ENCODE measurements at places on chromosomes 16 and 17.

DNA sequence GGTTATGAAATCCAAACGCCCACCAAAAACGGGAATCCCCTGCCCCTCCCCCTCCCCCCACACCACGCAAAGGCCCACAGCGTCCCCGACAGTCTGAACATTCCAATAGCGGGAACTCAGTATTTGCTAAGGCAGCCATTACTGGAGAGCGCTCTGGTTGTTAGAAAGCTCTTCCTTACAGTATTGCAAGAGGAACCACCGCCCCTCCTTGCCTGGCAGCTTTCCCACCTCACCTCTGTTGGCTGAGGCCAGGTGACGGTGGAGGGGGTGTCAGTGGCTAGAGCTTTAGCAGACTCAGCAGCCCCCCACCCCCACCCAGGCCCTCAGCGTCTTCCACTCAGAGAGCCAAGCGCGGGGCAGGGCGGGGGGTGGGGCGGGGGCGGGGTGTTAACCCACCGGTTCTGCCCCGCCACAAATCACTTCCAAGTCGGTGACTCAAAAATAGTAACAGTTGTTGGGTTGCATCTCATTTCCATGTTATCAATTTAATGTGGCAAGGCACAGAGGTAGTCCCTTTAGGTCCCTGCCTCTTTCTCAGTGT is 2.2 kb upstream of the PLEKHH3 start:
- peak; percentile 53 for DNase-seq

- DNase-seq: no peak
These were observed 57.2 kb downstream of the SDK2 start for GRCh38 chr17:73586921-73587602.

DNA sequence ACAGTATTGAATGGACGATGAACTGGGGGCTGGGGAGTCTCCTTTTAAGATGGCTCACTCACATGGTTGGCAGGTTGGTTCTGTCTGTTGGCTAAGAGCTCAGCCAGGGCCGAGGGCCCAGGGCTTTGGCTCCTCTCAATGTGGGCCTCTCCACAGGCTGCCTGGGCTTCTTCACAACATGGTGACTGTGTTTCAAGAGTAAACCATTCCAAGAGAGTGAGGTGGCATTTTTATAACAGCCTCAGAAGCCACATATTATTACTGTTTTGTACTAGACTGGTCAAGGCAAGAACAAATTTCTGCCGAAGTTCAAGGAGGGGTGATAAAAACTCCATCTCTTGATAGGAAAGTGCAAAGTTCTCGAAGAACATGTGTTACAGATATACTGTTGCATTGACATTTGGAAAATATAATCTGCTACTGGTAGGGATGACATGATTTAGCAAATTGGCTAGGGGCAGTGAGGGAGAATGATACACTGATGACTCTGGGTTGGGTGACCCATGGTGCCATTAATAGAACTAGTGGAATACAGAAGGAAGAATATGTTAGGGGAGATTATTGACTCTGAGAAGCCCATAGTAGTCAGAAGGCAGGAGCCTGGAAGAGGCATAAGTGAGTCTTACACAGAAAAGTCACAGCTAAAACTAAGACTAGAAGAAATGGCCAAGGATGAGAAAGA is 13.7 kb downstream of the KRABD2 start:
- no peak for DNase-seq

GRCh38 chr16:72727565-72727964 is 320.4 kb downstream of the ZFHX3 start:
- no peak for DNase-seq

GRCh38 chr17:68468334-68468733 is 11.0 kb upstream of the WIPI1 start:
- DNase-seq: no peak

GRCh38 chr17:9238340-9239245 is 217.3 kb downstream of the NTN1 start:
- DNase-seq: no peak

- no peak for DNase-seq
These were observed 76.6 kb upstream of the DHX40 start for GRCh38 chr17:59488805-59489204.
